T-cell (primary cell): ENCODE measurements at places on chromosomes 7 and 10.

DNA sequence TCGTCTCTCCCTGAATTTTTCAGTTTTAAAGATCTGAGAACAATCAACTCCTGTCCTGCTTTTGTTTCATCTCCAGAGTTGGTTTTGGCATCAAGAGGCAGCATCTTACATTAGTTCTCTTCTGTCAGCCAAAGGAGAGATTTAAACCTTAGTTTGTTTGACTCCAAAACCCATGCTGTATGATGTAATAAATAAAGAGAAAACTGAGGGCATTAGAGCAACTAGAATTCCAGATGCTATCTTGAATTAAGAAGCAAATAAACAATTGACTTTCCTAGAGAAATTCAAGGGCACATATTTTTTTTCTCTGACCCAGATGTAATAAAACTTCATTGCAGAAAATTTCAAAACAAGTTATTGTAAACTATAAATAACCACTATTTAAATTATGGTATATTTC is 54.4 kb downstream of the INHBA start:
- no peak for DNase-seq

DNA sequence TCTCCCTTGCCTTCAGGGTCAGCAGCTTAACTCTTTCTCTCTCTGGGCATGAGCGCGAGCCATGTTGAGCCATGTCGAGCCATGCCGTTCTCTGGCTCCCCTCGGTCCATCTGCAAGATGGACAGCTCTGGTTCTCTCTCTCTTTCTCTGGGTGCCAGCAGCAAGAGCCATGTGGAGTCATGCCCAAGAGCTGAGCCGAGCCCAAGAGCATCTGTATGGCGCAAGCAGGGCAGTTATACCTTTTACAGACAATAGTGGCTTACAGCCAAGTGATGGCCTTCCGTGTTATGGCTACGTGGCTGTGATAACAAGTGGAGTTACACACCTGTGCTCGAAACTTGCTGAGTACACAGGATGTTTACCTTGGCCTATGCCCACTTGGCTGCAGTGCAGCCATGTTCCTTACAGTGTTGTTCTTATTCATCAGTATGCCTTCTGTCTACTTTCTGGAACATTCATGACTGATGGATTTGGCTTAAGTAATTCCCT is 327.7 kb downstream of the GLRX3 start:
- no peak for DNase-seq

DNA sequence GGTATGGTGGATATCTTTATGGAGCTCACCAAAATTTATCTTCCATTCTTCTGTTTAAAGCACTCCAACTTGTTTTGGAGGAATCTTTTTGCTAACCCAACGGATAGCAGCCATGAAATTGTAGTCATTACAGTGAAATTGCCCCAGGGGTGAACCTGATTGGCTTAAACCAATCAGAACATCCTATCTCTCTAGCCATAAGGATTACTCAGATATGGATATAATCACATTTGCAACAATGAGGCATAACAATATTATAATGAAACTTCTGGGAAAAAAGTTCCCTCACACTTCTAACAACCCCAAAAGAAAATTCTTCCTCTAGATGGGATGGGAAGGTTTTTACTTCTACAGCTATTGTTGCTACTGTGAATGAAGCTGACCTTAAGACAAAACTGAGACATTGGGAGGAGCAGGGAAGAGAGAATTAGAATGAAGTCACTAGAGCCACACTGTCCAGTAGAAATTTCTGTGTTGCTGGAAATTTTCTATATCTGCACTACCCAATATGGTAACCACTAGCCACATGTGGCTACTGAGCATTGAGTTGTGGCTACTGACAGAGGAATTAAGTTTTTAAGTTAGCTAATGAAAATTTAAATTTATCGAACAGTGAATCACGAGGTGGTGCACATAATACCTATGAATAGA is 50.4 kb upstream of the ARHGAP21 start:
- DNase-seq: no peak

DNA sequence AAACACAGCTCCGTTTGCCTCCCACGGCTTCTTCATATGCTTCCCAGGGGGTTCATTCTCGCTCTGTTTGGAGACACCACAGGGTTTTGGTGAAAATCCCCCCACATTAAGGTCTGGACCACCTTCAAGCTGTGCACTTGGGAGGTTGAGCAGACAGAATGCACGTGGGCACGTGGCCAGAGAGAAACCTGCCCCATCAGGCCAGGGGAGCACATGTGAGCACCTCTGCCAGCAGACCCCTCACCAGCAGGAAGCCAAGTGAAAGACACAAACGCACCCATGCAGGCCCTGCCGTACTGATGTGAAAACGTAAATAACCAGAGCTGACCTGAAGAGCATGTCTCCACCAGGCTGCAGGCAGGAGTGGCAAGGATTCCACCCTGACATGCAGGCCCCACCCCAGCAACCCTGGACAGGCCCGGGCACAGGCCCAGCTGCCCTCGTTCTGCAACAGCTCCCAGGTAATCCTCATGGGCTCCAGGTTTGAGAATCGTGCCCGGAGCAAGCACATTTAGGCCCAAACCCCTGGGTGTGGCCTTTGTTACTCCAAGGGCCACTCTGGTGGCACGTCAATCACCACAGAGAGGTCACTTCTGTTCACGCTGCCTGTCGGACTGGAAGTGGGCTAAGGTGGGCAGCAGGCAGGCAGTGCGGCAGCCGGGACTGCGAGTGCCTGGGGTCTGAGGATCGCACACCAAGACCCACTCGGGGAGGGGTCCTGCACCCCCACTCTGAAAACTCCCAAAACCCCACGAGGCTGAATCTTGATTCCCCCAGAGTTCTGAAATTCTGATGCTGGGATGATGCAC is 184.4 kb downstream of the PTPRN2 start:
- no peak for DNase-seq

DNA sequence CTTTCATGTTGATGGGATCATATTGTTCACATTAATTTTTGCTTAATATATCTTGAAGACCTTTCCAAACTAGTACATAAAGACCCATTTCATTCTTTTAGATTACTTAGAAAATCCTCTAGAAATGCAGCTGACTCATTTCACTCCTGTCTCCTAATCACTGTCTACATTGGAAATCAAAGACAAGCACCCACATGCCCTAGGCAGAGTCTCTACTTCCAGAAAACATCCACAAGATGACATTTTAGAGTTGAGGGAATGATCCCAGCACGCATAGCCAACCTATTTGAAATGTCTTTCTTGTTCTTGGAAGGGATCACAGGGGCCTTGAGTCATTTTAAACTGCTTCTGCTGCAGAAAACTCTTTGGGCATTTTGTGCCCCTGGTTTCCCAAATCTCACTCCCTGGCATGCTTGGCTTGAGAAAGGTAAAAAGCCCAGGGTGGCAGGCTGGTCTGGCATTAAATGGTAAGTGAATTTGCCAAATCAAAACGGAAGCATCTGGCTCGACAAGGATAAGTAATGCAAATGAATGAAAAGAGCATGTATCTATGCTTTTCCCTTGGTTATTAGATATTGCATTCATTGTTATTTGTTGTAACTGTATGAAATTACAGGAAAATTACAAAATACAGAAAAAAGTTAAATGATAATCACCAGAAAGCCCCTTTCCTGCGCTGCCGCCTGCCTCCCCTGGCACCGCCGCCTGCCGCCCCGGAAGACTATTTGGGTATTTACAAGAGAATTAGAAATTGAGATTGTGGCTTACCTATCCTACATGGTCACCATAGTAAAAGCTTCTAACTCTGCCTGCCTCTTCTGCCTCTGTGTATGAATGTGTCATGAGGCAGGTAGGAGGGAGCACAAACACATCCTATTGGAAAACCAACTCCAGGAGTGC is 225.3 kb downstream of the PTEN start:
- no peak for DNase-seq

- DNase-seq: no peak
Measured at GRCh38 chr10:123860209-123860608, 31.4 kb downstream of the CPXM2 start.

- DNase-seq: no peak
Measured at GRCh38 chr7:33720870-33721269, 184.5 kb upstream of the BMPER start.

- DNase-seq: no peak
Measured at GRCh38 chr10:14146025-14146424, 184.7 kb downstream of the FRMD4A start.

DNA sequence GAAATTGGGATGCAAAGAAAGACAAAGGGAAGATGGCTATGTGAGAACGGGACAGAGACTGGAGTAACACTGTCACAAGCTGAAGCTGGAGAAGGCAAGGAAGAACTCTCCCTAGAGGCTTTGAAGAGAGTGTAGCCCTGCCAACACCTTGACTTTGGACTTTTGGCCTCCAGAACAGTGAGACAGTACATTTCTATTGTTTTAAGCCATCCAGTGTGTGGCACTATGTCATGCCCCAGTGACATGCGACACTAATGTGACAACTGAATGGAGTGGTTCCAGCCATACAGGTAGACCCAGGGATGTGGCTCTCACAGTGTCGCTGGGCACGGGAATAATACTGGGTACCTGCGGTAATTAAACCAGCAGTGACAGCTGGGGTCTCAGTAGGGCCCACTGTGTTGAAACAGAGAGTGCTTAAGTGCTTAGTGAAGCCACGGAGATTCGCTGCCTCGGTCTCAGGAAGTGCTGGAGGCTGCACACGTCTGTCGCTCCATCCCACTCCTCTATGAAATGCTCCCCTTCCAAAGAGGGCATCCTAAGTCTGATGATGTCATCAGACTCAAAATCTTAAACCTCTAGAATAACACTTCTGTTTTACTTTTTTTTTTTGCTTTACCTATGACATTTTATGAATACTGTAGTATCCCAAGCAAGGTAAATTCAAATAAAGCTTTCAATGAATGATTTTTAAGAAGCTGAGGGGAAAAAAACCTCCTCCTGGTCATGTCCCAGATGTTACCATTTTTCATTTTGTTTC is 154.6 kb upstream of the RHEB start:
- DNase-seq: no peak

DNA sequence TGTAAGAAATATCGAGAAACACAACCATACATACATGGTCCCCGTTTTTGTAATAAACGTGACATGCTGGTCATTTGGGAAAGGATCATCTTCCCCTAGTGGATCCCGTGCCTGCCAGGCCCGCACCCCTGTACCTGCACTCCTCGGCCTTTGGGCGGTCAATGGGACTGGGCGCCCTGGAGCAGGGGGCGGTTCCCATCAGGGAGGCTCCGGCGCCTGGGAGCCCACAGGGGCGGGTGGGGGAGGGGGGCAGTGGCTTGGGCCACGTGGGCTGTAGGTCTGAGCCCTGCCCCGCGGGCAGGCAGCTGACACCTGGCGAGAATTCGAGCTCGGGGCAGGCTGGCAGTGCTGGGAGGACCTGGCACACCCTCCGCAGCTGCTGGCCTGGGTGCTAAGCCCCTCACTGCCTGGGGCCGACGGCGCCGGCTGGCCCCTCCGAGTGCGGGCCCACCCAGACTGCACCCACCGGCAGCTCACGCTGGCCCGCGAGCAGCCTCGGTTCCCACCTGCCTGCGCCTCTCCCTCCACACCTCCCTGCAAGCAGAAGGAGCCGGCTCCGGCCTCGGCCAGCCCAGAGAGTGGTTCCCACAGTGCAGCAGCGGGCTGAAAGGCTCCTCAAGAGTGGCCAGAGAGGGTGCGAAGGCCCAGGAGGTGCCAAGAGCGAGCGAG is 361.6 kb upstream of the GRM3 start:
- DNase-seq: no peak

DNA sequence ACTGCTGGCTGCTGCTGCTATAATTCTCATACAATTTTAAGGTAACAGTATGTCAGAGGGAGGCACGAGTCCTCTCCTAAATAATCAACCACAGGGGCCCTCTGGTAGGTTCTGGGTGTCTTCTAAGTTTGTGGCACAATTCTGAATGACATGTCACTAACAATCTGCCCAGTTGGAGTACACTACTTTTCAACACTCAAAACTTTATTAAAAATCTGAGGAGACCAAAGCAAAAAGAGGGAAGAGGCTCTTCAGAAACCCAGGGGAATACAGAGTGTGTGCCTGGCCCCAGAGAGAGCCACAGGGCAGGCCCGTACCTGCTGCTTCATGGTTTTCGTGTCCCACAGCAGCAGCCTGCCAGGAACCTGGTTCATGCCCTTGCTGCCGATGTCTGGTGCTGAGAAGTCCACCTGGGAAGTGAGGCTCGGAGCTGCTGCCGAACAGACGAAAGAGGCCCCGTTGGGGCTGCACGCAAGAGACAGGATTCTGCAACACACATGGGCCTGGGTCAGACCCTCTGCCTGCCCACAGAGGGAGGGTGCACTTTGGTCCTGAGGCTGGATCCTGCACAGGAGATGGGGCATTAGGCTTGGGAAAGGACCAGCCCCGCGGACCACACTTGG is 18.3 kb downstream of the WDR91 start:
- no peak for DNase-seq

GRCh38 chr7:105389088-105389650 is 448 bp upstream of the SRPK2 start:
- DNase-seq: peak; percentile 18

DNA sequence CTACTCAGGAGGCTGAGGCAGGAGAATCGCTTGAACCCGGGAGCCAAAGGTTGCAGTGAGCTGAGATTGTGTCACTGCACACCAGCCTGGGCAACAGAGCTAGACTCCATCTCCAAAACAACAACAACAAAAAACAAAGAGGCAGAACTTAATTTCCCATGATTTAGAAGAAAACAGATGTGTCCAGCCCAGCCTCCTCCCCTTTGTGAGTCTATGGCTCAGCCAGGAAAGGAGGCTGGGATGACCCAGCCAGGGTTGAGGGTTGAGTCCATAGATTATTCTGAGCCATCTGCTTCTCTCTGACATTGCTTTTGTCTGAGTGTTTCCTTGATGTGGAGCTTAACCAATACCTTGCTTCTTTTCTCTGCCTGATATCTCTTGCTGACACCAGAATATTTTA is 994.1 kb downstream of the TYW1 start:
- no peak for DNase-seq

DNA sequence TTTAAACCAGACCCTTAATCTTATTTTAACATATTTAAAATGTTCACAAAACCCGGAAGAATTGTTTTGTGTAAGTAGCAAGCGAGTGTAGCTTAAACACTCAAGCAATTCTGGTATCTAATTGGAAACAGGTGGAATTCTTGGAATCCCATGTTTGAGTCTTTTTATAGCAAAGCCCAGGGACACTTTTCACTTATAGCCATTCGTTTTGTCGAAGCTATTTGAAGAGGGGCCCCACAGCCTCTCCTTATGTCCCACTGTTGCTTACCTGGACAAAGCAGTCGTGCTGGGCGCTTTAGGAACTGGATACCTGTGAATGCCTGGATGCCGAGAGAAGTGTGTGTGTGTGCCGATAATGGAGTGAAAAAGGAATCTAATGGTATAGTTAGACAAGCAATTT is 3.3 kb downstream of the CUX1 start:
- no peak for DNase-seq

DNA sequence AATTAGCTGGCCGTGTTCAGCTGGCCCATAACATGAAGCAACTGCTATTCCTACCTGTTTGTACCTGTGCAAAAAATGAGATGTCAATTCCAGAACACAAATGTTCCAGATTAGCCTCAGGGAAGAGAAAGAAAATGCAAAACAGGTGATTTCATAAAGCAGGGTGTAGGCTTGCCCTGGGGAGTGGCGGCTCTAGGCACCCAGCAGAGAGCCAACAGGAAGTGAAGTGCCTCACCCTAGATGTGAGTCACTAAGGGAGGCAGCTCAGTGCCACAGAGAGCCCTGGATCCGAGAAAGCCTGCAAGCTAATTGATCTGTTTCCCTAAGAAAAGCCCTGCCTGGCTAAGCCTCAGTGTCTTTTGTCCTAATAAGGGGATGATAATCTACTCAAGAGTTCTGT is 240.0 kb downstream of the ARHGAP21 start:
- no peak for DNase-seq
